ENCODE measurements at places on chromosomes 12 and 14.
A peak's percentile ranks its signal among the peaks of the same experiment; 100 is the strongest.

DNA sequence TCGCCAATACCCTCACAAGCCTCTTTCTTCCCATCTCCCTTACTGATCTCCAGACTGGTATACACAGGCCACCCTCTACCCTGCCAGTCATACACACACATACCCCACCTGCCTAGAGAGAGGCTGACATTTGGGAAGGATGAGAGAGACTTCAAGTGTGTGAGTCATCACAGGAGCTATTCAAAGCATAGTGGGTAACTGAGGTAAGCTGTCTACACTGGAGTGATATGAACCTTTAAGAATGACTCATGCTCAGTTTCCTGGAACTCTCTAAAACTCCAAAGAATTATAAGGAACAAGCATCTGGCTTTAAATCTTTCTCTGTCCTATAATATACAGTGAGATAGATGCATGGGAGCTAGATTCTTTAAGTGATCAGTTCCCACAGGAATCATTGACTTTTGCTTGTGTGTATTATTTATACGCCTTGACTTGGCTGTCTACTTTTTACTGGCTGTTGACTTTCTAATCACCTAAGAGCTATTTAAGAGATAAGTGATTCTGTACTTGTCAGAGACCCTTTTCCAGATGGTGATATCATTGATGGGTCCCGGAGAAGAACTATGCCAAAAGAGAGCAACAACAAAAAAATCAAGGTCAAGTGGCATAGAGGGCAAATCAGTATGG, 5.8 kb downstream of the IGF1 start:
- no peak for DNase-seq

- no peak for DNase-seq
Observed at GRCh38 chr12:19689226-19689625, 249.9 kb downstream of the AEBP2 start.

DNA sequence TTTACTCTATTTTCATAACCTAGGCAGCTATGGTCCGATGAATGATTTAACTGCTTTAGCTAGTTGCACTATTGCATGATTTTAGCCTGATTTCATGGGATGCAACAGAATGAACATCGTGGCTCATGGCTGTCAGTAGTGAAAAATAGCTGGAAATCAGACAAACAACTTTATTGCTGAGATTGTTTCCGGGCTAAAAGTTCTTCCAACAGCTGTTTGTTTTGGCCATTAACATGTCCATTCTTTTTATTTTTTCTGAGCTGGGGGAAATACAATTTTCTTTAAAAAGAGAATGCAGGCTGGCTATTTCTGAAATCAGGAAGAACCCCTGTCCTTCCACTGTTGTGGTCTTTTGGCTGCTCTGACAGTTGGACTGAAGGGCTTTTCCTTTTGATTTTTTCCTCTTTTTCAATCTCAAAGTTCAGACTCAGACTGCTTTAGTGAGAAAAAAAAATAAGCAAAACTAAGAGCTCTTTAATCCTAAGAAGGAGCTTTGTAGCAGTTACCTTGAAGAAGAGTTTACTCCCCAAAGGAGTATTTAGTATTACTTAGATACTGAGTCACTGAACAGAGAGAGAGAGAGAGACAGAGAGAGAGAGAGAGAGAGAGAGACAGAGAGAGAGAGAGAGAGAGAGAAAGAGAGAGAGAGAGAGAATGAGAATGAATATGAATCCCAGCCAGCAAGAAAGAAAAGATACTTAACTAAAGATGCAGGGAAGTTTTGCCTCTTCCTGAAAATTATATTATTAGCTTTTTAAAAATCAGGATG, at the start of gene NAV3:
Gene NAV3 (plus strand): TSS at position 312 of the 769 bp plus-strand sequence. CDS start 568 bp downstream, outside the sequence.
- no peak for DNase-seq

DNA sequence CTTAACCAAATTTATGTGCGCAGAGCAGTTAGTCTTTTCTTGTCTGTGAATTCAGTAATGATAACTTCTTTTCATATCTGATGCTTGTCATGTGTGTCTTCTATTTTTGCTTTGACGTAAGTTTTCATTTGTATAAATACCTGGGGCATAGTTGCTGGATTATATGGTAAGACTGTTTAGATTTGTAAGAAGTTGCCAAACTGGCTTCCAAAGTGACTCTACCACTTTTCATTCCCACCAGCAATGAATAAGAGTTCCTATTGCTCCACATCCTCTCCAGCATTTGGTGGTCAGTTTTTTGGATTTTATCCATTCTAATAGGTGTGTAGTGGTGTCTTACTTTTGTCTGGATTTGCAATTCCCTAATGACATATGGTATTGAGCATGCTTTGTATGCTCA, 8.9 kb downstream of the ZNF268 start:
- DNase-seq, result no peak

DNA sequence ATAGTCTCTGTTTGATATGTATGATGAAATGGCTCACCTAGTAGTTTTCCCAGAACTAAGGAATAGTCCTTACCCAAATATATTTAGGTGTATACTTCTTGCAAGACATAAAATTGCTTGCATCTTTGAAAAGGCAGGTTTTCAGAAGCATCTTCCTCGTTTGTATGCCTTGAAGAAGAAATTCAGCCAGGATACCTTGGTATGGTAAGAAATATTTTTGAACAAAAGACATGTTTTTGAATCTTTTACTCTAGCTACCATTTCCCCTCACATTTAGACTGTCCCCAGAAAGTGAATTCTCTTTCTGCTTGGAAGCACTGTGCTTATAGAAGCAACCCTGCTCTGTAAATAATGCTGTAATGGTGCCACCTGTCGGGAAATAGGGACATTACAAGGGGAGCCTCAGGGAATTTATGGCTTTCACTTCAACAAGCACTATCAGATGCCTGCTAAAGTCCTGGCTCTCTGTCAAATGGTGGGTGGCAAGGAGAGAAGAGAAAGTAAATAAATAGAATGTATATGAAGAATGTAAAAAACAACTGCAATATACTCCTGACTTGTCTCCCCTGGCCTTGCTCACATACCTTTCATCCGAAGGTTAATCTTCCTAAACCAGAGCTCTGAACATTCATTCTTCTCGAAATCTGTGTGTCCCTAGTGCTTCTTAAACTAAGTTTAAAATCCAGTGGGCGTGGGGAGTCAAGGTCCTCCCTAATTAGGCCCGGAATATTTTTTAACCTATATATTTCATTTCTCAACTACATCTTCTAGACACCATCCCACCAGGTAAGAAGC, 6.1 kb downstream of the CCDC184 start:
- DNase-seq, result peak; percentile 79

DNA sequence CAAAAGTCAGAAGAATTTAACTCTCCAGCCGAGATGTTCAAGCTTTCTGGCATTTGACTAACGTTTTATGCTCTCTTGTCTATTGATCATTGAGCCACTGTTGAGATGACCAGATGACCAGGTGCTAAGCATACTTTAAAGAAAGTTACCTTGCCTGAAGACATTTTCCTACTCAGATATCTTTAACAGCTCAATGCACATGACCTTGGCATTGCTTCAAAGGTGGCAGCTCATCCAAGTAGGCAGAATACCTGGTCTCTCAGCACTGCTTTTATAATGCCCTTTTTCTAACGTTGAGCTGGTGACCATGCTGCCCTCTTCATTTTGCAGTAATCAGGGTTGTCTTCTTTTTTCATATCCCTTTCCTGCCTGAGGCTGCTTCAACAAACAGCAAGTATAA, 358.1 kb downstream of the RAD51B start:
- DNase-seq, result no peak

- no peak for DNase-seq
Observed at GRCh38 chr12:22765421-22766130, 140.6 kb downstream of the ETNK1 start.

DNA sequence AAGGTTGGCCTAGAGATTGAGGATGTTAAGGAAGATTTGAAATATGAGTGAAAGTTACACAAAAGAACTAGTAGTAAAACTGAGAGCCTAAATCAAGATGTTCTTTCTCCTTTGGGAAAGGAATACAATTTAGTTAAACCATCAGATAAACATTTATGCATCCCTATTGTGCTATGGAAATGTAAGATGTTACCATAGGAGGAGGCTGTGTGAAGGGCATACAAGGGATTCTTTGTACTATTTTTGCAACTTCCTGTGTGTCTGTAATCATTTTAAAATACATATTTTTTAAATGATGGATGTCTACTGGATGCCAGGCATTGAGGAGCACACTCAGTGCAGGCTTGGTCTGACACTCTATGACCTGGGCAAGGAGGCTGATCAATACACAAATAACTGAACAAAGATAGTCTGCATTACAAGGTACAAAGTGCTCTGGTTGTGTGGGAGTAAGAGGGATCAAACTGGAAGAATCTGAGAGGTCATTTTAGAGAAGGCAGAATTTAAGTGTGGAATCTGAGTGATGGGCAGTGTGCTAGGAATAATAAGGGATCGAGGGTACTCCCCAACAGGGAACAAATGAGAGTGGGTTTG, 5.8 kb upstream of the CHPT1 start:
- no peak for DNase-seq

- no peak for DNase-seq
Observed at GRCh38 chr14:104681689-104682074, 7.7 kb upstream of the INF2 start.

- no peak for DNase-seq
Observed at GRCh38 chr12:105756961-105757360, 381.8 kb downstream of the NUAK1 start.

DNA sequence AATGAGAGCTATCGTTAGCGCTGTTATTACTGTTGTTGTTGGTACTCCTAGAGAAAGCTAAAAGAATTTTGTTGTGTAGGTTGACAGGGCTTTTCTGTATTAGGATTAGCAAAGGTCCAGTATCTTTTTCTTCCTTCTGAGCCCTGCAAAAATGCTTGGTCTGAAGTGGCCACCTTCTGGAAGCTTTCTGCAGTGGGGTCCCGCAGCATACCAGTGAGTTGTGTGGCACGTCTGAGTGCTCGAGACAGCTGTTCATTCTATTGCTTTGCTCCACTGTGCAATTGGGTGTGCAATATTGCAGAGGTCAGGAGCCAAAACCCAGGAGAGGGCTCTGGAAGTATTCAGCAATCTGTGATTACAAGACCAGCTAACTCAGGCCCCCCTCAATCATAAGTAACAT, 57.1 kb downstream of the CCDC60 start:
- DNase-seq, result no peak

GRCh38 chr14:24673534-24674203, 39.7 kb upstream of the GZMB start:
- DNase-seq, result peak; percentile 93

GRCh38 chr14:103198131-103199105, 75.2 kb downstream of the TNFAIP2 start:
- DNase-seq, result no peak

- DNase-seq, result no peak
Observed at GRCh38 chr12:119207063-119207560, 28.4 kb downstream of the HSPB8 start.

- DNase-seq, result no peak
Observed at GRCh38 chr12:127507341-127507740, 759.6 kb upstream of the TMEM132C start.

GRCh38 chr12:64147011-64147631, 75.0 kb downstream of the KICS2 start:
- no peak for DNase-seq

- DNase-seq, result no peak
Observed at GRCh38 chr14:34128665-34129064, 177.8 kb upstream of the EGLN3 start.
